Stomach (tissue), 19 donors: ENCODE measurements at places on chromosomes 16 and 17.

- no peak for DNase-seq
Observed at GRCh38 chr17:61130330-61130729, 269.3 kb upstream of the TBX2 start.

DNA sequence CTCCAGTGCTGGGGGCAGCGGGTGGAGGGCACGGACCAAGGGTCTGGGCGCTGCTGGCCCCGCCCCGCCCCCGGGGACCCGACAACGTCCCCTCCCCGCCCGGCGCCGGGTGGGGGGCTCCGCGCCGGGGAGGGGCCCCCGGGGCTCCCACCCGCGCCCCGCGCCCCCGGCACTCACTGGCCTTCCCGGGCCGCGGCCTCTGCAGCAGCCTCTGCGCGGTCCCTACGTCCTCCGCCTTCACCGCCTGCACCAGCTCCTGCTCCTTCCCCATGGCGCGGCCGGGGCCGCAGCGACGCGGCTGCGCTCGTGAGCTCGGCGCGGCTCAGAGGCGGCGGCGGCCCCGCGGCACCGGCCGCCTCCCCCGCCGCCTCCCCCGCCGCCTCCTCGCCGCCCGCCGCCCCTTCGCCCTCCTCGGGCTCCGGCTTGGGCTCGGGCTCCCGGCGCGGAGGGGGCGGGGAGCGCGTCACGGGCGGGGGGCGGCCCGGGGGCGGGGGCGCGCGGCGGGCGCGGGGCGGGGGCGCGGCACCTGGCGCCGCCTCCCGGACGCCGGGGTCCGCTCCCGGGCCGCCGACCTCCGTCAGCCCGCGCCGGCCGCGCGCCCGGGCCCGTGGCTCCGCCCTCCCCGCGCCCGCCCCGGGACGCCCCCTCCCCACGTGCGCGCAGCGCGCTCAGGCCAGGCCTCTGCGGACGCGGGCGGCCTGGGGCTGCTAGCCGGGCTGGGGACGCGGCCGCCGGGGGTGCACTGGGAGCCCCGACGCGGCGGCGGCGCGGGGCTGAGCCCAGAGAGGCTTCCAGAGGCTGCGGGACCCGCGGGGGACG lies at the start of gene CASKIN1:
CASKIN1 (minus strand) TSS at position 444 of the 819 bp plus-strand sequence; CDS start at position 271, 173 bp downstream.
- no peak for DNase-seq

DNA sequence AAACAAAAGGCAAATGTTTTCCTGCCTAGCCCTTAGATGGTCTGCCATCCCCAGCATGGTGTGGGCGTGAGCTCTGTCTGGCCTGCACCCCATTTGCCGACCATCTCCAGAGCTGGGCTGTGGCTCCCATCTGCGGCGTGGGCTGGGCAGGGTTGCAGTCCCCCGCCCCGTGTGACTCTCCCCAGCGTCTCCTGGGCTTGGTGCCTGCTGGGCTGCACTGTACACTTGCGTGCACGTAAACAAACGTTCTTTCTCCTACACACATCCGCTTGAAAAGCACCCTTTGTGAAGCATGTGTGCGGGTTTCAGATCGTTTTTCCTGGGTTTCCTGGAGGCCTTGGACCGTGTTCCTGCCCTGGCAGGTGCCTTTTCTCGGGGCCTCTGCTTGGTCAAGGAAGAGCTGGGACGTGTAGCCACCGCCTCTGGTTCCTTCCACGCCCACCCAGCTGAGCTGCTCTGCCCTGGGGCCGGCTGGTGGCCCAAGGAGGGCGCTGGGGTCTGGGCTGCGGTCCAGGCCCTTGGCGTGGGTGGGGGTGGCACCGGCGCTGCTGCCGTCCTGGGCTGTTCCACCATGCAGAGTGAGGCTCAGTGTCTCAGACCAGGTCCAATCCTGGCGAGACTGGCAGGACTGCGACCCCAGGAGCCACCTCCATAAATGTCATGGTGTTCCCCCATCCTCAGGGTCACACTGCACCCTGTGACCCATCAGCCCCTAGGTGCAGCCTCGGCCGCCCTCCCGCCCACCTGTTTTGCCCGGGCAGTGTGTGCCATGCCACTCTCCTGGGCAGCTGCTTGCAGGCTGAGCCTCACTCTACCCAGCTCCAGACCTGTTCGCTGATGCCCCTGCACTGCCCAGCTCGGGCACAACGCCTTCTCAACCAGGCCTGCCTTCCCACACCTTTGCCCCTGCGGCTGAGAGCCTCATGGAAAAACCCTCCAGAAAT lies 9.9 kb upstream of the BAIAP3 start:
- no peak for DNase-seq

- DNase-seq: no peak
Observed at GRCh38 chr16:57923841-57924240, 47.1 kb downstream of the CNGB1 start.

DNA sequence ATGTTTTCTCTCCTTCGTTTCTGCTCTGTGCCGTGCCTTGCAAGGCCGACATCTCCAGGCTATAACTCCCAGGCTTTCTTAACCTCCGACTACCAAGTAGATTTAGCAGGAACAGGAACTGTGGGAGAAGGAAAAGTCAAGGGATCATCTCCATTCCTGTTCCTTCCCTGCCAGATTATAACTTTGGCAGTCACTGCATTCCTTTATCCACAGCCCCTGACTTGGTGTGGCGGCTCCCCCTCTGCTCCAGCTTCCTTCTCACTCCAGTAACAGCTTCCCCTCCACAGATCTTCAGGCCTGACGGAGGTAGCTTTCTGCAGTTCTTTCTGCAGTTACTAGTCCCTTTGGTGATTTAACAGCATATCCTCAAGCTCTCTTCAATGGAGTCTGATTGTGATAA lies 234.6 kb upstream of the MON1B start:
- DNase-seq: no peak

DNA sequence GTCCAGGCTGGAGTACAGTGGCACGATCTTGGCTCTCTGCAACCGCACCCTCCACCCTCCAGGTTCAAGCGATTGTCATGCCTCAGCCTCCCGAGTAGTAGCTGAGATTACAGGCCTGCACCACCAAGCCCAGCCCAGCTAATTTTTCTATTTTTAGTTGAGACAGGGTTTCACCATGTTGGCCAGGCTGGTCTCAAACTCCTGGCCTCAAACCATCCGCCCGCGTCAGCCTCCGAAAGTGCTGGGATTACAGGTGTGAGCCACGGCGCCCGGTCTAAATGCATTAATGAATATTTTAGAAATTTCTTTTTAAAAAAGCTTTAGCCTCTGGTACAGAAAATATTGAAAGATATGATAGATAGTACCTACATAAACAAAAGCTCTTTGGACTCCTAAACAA lies 95.0 kb downstream of the DNAH9 start:
- DNase-seq: no peak

DNA sequence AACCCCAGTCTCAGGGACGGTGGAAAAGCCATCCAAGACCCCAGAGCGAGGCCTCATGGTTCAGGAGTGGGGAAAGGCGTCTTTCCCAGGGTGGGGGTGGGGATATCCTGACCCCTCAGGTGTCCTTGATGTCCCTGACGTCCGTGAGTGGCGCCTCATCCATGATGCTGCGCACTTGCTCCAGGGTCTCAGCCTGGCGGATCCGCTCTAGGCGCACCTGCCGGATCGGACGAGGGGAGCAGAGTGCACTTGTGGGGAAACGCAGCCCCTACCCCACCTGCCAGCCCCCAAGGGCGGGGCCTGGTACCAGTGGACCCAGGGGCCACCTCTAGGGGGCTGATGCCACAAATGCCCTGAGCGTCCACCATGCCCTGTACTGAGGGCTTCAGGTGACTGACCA lies 20.2 kb downstream of the RABEP2 start:
- DNase-seq: no peak

DNA sequence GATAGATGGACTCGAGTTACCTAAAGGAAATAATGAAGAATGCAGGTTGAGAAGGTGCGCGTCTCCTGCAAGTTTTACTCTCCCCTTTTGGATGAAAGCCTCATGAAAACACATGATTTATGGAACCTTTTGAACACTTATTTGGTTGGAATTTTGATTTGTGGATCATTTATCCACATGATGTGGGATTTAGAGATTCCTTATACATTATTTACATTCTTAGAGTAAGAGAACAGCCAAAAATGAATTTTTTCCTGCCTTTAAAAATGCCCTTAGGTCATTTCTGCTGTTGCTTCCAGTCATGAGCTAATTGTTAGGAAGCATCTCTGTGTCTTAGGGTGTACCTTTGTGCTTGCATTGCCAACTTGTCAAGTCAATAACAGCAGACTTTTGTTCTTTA lies 99.9 kb downstream of the RPTOR start:
- DNase-seq: no peak

GRCh38 chr16:65697065-65697464 lies 575.2 kb upstream of the CDH11 start:
- no peak for DNase-seq

- no peak for DNase-seq
Observed at GRCh38 chr16:10580883-10581247, 467 bp upstream of the EMP2 start.

DNA sequence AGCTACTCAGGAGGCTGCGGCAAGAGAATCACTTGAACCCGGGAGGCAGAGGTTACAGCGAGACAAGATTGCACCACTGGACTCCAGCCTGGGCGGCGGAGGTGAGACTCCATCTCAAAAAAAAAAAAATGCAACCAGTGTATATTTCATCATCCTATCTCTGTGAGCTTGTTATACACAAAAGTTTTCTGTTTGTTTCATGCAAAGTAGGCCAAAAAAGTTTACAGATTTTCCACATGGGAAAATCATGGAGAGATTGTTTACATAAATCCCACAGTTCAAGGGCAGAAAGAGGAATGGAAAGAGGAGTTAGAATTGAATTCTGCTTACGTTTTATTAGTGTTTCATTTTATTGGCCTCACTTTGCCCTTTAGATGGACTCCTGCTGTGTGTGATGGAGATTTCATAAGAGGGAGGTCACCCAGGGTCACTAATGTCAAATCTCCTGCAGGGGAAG lies 24.7 kb downstream of the NARF start:
- no peak for DNase-seq
